ENCODE measurements at places on chromosomes 6 and 20. TPM values are rescaled to one million over a fixed set of nuclear protein-coding genes. Genes with fewer than 3 reads are reported as not detected.
A peak's percentile ranks its signal among the peaks of the same experiment; 100 is the strongest.

GRCh38 chr20:22720206-22720605 lies 135.8 kb upstream of the FOXA2 start:
- DNase-seq, result no peak

GRCh38 chr6:167157863-167158262 lies at the start of gene GPR31:
Gene GPR31 (minus strand): TSS chr6:167157980. CDS start chr6:167157831, 149 bp downstream.
- DNase-seq, result no peak

- no peak for DNase-seq
These were observed 51.4 kb upstream of the NUP153 start for GRCh38 chr6:17758119-17758518.

- DNase-seq, result no peak
These were observed 146.9 kb upstream of the C6orf118 start for GRCh38 chr6:165456286-165456685.

DNA sequence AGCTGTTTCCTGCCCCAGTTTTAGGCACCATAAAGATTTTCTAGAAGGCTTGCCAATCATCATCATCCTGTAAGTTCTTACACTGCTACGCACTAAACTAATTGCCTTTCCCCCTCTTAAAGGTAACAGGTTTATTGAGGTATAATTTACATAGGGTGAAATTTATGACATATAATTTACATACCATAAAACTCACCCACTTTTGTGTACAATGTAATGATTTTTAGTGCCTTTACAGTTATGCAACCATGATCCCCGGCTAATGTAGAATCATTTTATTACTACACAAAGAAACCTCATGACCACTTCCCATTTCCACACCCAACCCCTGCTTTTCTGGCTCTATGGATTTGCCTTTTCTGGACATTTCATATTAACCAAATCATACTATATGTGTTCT lies 21.1 kb downstream of the GCNT2 start:
- no peak for DNase-seq

DNA sequence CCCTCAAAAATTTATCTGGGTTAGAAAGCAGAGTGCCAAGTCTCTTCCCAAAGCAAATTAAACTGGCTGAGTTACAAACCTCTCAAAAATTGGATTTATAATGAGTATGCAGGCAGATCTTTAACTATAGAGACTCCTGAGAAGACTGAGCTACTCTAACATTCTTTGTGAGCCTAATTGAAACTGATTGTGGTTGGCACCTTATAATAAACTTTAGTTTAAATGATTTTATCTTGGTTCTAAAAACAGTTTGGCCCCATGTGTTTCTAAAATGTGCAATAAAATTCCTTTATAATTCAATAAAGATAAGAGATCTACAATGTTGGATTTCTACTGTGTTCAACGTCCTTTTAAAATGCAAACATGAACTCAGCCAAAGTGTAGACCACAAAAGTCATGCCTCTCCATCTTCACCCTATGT lies 480.2 kb upstream of the RNF217 start:
- DNase-seq, result no peak

DNA sequence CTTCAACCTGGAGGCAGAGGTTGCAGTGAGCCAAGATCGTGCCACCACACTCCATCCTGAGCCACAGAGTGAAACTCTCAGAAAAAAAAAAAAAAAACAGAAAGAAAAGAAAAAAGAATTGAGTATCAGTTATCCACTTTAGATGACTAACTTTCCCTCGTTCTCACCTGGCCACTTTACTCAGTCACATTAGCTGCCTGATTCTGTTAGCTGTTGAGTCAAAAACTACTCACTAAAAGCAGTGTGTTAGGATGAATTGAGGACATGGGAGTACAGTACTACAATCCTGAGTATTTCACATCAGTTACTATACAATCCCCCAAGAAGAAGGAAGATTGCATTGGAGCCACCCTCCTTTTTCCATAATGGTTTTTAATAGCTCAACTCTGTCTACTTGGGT lies 114.6 kb downstream of the ADAT2 start:
- no peak for DNase-seq

DNA sequence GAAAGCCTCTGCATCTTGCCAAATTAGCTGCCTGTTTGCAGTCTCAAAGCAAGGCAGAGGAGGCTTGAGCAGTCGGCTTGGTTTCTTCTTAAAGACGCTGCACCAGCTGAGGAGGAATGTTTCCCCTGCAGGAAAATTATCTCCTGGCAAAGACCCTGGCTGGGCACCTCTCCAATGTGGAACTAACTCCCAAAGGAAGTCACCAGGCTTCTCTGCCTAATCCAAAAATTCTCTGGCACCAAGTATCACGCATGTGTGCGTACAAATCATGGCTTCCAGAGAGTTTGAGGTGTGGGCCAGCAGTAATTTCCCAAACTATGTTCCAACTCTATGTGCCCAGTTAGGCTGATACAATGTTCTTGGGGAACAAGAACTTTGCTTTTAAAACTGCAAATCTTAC lies 176.2 kb downstream of the KIF16B start:
- peak; percentile 80 for DNase-seq

- peak; percentile 91 for DNase-seq
These were observed 50.0 kb upstream of the EZR start for GRCh38 chr6:158868890-158869825.

DNA sequence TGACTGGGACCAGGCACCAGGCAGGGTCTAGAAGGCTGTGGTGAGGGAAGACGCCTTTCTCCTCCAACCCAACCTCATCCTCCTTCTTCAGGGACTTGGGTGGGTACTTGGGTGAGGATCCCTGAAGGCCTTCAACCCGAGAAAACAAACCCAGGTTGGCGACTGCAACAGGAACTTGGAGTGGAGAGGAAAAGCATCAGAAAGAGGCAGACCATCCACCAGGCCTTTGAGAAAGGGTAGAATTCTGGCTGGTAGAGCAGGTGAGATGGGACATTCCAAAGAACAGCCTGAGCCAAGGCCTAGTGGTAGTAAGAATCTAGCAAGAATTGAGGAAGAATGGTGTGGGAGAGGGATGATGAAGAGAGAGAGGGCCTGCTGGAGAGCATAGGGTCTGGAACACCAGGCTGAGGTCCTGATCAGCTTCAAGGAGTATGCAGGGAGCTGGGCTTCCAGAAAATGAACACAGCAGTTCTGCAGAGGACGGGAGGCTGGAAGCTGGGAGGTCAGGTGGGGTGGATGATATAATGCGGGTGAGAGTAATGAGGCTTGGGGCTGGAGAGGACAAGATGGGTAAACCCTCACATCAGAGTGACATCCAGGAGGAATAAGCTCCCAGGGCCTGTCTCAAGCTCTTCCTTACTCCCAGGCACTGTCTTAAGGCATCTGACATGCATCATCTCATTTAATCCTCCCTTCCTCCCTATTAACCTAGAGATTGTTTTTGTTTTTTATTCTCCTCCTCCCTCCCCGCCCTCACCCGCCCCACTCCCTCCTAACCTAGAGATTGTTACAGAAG lies 45.2 kb upstream of the TTPAL start:
- no peak for DNase-seq

DNA sequence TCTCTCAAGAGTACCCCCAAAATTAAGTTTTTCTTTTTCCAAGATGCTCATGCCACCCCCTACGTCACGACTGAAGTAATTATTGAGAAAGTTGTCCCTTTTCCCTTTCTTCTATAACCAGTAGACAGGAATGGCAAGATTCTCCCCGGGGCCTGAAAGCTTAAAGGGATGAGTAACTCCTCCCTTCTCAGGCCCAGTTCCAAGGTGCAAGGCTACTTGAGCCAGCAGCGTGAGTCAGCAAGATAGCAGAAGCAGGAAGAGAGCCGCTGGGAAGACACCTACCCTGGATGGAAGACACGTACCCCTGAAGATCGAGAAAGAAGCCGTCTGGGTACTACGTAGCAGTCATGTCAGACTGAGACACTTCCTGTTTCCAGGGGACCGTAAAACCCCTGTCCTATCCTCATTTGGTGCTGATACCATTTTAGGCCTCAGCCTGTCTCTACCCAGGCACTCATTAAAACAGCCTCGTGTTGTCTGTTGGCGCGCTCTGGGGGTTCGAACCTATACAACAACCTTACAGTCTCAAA lies 241.0 kb downstream of the ADGRG6 start:
- peak; percentile 28 for DNase-seq

HLA-DQB1 gene
- 0.84 TPM for polyA plus RNA-seq

PDE10A gene
- 12.2 TPM for polyA plus RNA-seq

SMIM8 gene
- 13.2 TPM for polyA plus RNA-seq

NKAPL gene
- polyA plus RNA-seq, result 1.3 TPM

PROKR2 gene
- 0.26 TPM for polyA plus RNA-seq
